ENCODE measurements at places on chromosomes 5 and 9. TPM values are rescaled to one million over a fixed set of nuclear protein-coding genes. Genes with fewer than 3 reads are reported as not detected.

POLR3G gene
- total RNA-seq, result 1.5 TPM

ZFP62 gene
- total RNA-seq, result 38.4 TPM

ECPAS gene
- total RNA-seq, result 140 TPM

BTNL8 gene
- total RNA-seq, result not detected

SLC6A19 gene
- total RNA-seq, result not detected

NR6A1 gene
- total RNA-seq, result 1.0 TPM

IL9 gene
- total RNA-seq, result not detected

ROR2 gene
- total RNA-seq, result 14.0 TPM

PCDHAC1 gene
- 0.41 TPM for total RNA-seq

LCN15 gene
- not detected for total RNA-seq

STKLD1 gene
- total RNA-seq, result 0.41 TPM

BAAT gene
- 0.41 TPM for total RNA-seq

TAF11L5 gene
- not detected for total RNA-seq

SLIT3 gene
- 21.4 TPM for total RNA-seq

CFAP77 gene
- not detected for total RNA-seq

PCDHB10 gene
- 6.1 TPM for total RNA-seq

HMGCR gene
- 75.3 TPM for total RNA-seq

SLC34A1 gene
- not detected for total RNA-seq

C5orf58 gene
- not detected for total RNA-seq

SH2D3C gene
- total RNA-seq, result 13.6 TPM

SPEF2 gene
- 20.0 TPM for total RNA-seq

SV2C gene
- total RNA-seq, result 0.31 TPM

PCDHA7 gene
- total RNA-seq, result 0.21 TPM

CDX1 gene
- total RNA-seq, result 0.31 TPM

DRD1 gene
- total RNA-seq, result 0.21 TPM

TMEM252 gene
- not detected for total RNA-seq

XPA gene
- 19.7 TPM for total RNA-seq

RAB3C gene
- 0.21 TPM for total RNA-seq

GPX8 gene
- 61.1 TPM for total RNA-seq

FRMD3 gene
- 33.2 TPM for total RNA-seq

PCDHGB5 gene
- total RNA-seq, result 11.3 TPM

WDR38 gene
- total RNA-seq, result not detected

ANKRD18B gene
- total RNA-seq, result 6.6 TPM

LPAR1 gene
- 61.5 TPM for total RNA-seq

GMCL2 gene
- not detected for total RNA-seq
